ENCODE measurements at places on chromosomes 7 and 10. TPM values are rescaled to one million over a fixed set of nuclear protein-coding genes. Genes with fewer than 3 reads are reported as not detected.

GRCh38 chr10:131223422-131223821 is 88.1 kb downstream of the TCERG1L start:
- no peak for DNase-seq

DNA sequence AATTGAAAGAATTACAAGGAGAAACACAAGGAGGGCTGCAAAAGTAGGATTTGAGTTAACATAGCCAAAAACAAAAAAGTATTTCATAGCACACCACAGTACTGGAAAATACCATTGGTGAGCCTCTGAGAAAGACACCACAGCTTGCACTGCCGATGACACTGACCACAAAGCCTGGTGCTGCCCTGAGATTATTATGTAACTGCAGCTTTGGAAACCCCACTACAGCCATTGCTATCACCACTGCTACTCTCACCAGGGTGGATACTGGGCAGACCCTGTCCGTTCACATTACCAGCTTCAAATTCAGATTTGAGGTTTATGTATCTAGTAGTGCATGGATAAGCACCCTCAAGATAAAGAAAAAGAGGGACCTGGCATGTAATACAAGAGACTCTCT is 1246.7 kb upstream of the SORCS1 start:
- no peak for DNase-seq

GRCh38 chr7:100476101-100476780 is 2.8 kb downstream of the TSC22D4 start:
- DNase-seq = no peak

NYAP1 gene
- 1.8 TPM for polyA plus RNA-seq

OR2A5 gene
- polyA plus RNA-seq = not detected

PAXIP1 gene
- polyA plus RNA-seq = 11.4 TPM

DNA sequence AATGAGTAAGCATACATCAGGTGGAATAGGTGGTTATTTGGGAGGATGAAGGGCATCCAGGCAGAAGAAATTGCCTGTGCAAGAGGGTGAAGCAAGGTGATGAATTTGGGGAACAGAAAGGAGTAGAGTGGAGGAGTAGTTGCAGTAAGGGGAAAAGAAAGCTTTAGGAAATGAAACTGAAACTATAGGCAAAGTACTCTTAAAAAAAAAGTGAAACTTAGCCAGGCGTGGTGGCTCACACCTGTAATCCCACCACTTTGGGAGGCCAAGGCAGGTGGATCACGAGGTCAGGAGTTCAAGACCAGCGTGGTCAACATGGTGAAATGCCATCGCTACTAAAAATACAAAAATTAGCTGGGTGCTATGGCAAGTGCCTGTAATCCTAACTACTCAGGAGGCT is 17.6 kb downstream of the NUP205 start:
- DNase-seq = no peak

CPN1 gene
- not detected for polyA plus RNA-seq

SPDYE16 gene
- 2.7 TPM for polyA plus RNA-seq

IGF2BP3 gene
- polyA plus RNA-seq = 27.8 TPM

SEMA3C gene
- polyA plus RNA-seq = 139 TPM

LRRD1 gene
- 0.44 TPM for polyA plus RNA-seq

DNA sequence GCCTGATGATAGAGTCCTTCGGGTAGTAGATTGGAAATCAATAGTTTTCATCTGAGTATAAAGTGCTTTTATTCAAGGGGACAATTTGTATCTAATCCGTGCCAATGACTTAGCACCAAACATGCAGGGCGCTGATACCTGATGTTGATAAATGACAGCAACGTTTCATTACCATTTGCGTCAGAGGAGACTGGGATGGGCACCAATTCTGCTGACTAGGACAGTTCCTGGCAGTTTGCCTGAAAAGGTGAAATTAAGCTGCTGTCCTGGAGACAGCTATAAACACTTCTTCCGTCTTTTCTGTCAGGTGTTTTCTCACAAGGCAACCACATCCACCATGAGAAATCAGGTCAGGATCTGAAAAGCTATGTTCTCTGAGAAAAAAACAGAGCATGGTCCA is 1136.4 kb downstream of the TYW1 start:
- no peak for DNase-seq

PIK3CG gene
- polyA plus RNA-seq = 2.1 TPM

- no peak for DNase-seq
These were observed 24.4 kb downstream of the C10orf90 start for GRCh38 chr10:126646110-126646509.

OR2A12 gene
- 0.09 TPM for polyA plus RNA-seq

TUBB8 gene
- polyA plus RNA-seq = not detected

- no peak for DNase-seq
These were observed 50.1 kb downstream of the GNAI1 start for GRCh38 chr7:80184693-80185092.

IFIT3 gene
- 6.0 TPM for polyA plus RNA-seq

DNA sequence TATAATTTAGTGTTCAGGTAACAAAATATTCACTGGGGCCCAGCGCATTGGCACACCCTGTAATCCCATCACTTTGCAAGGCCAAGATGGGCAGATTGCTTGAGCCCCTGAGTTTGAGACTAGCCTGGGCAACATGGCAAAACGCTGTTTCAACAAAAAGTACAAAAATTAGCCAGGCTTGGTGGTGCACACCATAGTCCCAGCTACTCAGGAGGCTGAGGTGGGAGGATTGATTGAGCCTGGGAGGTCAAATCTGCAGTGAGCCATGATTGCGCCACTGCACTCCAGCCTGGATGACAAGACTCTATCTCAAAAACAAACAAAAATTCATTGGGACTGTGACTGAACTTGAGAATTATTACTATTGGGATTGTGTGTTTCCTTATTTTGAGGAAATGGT is 40.4 kb upstream of the TRUB1 start:
- no peak for DNase-seq

C1QL3 gene
- polyA plus RNA-seq = 0.38 TPM

DNA sequence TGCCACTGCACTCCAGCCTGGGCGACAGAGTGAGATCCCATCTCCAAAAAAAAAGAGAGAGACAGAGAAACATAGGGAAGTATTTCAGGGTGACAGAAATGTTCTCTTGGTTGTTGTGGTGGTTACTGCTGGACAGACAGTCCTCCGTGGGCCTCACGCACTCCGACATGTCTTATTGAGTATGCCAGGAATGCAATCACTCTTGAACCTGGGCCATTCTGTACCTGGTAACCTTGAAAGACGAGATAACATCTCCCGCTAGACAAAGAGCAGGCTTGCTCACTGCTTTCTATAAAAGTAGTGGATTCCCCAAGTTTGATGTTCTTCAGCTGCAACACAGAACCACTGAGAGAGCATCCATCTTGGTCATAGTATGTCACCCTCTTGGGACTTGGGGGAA is 6.7 kb downstream of the CACUL1 start:
- no peak for DNase-seq

PRPS1L1 gene
- polyA plus RNA-seq = not detected

- DNase-seq = no peak
These were observed 35.5 kb downstream of the KIN start for GRCh38 chr10:7752251-7752650.

DNA sequence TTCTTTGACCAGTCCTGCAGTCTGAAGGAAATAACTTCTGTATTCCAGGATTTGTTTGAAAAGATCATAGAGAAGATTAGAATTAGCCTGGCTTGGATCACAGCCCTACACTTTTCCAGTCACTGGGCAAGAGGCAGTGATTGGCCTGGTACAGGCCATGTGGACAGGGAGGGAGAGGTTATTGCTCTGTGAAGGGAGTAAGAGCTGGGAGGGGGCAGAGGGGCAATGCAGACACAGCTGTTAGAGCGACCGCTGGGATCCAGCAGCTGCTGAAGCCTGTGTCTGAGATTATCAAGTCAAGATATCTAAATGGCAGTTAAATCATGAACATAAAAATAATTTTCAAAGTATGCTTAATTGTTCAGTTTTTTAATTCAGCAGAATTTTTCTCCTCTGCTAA is 257.3 kb downstream of the SDK1 start:
- DNase-seq = no peak

- no peak for DNase-seq
These were observed 6.9 kb upstream of the VDAC2 start for GRCh38 chr10:75203724-75204123.

GRCh38 chr7:14013898-14014297 is 24.4 kb upstream of the ETV1 start:
- DNase-seq = no peak

DNA sequence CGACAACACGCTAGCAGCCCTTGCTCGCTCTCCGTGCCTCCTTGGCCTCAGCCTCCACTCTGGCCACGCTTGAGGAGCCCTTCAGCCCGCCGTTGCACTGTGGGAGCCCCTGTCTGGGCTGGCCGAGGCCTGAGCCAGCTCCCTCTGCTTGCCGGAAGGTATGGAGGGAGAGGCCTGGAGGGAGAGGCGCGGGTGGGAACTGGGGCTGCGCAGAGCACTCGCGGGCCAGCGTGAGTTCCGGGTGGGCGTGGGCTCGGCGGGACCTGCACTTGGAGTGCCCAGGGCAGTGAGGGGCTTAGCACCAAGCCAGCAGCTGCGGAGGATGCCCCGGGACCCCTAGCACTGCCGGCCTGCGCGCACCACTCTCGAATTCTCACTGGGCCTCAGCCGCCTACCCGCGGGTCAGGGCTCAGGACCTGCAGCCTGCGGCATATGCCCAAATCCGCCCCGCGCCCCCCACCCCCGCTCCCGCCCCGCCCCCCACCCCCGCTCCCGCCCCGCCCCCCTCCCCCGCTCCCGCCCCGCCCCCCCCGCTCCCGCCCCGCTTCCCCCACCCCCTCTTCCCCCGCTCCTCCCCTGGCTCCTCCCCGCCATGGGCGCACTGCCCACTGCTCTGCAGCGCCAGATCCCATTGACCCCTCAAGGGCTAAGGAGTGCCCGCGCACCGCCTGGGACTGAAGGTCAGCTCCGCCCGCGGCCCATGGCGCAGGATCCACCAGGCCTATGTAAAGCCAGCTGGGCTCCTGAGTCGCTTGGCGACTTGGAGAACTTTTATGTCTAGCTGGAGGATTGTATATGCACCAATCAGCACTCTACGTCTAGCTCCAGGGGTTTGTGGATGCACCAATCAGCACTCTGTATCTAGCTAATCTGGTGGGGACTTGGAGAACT is 15.9 kb upstream of the ACBD5 start:
- DNase-seq = no peak

DNA sequence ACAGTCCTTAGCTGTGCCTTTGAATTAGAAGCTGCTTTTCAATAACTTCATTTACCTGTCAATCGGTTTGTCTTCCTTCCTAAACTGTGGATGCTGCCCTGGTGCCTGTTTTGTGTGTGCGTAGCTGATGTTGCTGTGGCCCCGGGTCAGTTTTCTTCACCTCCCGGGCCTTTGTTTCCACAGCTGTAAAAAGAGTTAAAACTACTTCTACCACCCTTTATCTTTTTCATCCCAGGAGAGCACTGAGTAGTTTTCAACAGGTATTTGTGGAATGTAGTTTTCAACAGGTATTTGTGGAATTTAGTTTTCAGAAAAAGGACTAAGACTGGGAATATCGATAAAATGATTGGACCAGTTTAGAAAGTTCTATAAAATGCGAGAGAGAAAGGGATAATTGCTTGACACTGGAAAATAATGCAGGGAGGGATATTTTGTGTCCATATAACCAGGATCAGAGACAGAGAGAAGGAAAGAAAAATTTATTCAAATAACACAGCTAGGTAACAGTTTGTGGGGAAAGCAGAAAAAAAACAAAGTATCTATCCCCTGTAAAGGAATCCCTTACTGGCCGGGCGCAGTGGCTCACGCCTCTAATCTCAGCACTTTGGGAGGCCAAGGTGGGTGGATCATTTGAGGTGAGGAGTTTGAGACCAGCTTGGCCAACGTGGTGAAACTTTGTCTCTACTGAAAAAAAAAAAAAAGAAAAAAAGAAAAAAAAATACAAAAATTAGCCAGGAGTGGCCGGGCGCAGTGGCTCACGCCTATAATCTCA is 15.9 kb upstream of the IGF2BP3 start:
- DNase-seq = no peak

- no peak for DNase-seq
These were observed 149.0 kb upstream of the FGFR2 start for GRCh38 chr10:121747163-121747775.

- no peak for DNase-seq
These were observed 40.4 kb upstream of the TMEM229A start for GRCh38 chr7:124073310-124073645.

- no peak for DNase-seq
These were observed 425.0 kb downstream of the KCNMA1 start for GRCh38 chr10:77212632-77213031.

DNA sequence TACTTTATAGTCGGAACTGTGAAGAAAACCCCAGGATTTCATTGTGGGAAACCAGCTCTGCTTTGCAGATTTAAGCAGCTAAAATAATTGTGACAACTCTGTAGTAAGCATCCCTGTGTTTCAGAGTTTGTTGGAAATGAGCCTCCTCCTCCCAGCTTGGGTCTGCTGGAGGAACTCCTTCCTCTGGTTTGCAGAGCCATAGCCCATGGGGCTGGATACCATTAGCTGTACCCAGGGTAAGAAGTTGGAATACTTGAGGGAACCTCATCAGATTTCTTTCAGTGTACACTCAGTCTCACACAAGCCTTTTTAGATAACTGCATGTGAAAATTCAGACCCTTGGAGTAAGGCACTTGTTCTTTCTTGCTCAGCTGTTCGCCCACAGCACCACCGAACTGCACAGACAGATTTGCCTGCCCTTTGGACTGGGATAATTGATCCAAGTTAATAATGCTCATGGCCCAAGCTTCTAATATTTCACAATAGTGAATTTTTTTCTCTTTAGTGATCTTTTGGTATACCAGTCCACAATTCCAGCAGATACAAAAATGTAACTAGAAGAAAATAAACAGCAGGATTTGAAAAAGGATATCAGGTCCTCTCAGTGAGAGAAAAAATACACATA is 467.4 kb upstream of the FZD8 start:
- no peak for DNase-seq

DPCD gene
- 14.1 TPM for polyA plus RNA-seq

DNA sequence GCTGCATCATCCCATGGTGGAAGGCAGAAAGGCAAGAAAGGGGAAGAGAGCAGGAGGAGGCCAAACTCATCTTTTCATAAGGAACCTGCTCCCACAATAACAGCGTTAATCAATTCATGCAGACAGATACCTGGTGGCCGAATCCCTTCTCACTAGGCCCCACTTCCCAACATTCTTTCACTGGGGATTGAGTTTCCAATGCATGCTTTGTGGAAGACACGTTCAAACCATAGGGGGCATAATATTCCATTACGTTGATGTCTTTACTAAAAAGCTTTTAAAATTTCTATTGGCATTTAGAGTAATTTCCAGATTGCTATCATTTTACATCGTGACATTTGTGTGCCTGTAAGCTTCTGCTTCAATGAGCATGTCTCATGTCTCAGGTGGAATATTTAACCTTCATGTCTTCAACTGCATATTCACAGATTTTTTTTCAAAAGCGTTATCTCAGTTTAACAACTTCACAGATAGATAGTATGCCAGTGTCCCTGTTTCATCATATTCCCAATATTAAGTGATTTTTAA is 88.5 kb downstream of the LHFPL3 start:
- DNase-seq = no peak

DNA sequence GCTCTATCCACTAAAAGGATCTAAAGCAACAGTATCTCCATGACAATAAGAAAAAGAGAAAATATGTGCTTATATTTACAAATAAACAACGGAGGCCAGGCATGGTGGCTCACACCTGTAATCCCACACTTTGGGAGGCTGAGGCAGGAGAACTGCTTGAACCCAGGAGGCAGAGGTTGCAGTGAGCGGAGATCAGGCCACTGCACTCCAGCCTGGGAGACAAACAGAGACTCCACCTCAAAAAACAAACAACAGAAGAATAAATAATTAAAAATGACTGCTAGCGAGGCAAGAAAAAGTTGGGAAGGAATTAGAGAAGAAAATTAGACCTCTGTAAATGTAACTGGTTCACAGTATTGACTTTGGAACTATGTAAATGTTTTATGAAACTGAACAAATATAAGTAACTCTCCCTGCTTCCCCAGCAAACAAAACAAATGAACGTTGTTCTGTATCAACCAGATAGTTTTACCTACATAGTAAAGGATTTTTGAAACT is 17.1 kb downstream of the TRIM24 start:
- DNase-seq = no peak

GRCh38 chr10:80410122-80410521 is 1.8 kb downstream of the PRXL2A start:
- DNase-seq = no peak
